ENCODE measurements at places on chromosomes 11 and 22.
A peak's percentile ranks its signal among the peaks of the same experiment; 100 is the strongest.

- DNase-seq: no peak
- H3K4me1 ChIP-seq: peaks cover 12% of the 10 kb centered on the region
- peaks cover 13% of the 10 kb centered on the region for H3K27me3 ChIP-seq
- H3K36me3 ChIP-seq: no peaks in the 10 kb centered on the region
- no peak overlapping the region for H3K27ac ChIP-seq
These were observed 11.0 kb upstream of the NECTIN1 start for GRCh38 chr11:119739975-119740374.

- no peaks in the 10 kb centered on the region for H3K27me3 ChIP-seq
- no peak overlapping the region for H3K27ac ChIP-seq
- no peak for DNase-seq
- H3K4me3 ChIP-seq: no peak overlapping the region
- no peaks in the 10 kb centered on the region for H3K4me1 ChIP-seq
- no peaks in the 10 kb centered on the region for H3K36me3 ChIP-seq
These were observed 59.9 kb downstream of the CYB5R2 start for GRCh38 chr11:7613394-7613720.

- no peak overlapping the region for H3K4me3 ChIP-seq
- no peak for DNase-seq
- peaks cover 20% of the 10 kb centered on the region for H3K4me1 ChIP-seq
- no peaks in the 10 kb centered on the region for H3K27me3 ChIP-seq
- H3K36me3 ChIP-seq: no peaks in the 10 kb centered on the region
These were observed 11.1 kb upstream of the OSM start for GRCh38 chr22:30277547-30278344.

DNA sequence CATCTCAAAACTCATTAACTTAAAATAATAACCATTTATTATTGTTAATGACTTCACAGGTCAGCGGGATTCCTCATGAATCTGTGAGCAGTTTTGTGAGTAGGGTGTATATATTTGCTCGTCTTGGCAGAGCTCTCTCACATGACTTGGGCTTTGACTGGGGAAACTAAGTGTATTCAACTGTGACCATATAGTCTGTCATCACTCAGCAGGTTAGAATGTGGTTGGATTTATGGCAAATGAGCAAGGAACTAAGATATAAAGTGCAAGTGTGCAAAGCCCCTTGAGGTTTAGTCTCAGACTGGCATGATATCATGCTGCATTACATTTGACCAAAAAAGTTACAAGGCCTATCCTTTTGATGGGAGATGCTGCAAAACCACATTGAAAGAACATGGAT, 254.8 kb downstream of the CNTN5 start:
- H3K4me1 ChIP-seq: no peaks in the 10 kb centered on the region
- H3K4me3 ChIP-seq: no peak overlapping the region
- H3K27ac ChIP-seq: no peak overlapping the region
- no peaks in the 10 kb centered on the region for H3K27me3 ChIP-seq

GRCh38 chr22:40727070-40727963, 48.0 kb downstream of the MCHR1 start:
- peak overlapping the region; percentile 27 for H3K27ac ChIP-seq
- no peaks in the 10 kb centered on the region for H3K27me3 ChIP-seq
- no peak overlapping the region for H3K4me3 ChIP-seq
- DNase-seq: no peak
- peaks cover 41% of the 10 kb centered on the region for H3K4me1 ChIP-seq

DNA sequence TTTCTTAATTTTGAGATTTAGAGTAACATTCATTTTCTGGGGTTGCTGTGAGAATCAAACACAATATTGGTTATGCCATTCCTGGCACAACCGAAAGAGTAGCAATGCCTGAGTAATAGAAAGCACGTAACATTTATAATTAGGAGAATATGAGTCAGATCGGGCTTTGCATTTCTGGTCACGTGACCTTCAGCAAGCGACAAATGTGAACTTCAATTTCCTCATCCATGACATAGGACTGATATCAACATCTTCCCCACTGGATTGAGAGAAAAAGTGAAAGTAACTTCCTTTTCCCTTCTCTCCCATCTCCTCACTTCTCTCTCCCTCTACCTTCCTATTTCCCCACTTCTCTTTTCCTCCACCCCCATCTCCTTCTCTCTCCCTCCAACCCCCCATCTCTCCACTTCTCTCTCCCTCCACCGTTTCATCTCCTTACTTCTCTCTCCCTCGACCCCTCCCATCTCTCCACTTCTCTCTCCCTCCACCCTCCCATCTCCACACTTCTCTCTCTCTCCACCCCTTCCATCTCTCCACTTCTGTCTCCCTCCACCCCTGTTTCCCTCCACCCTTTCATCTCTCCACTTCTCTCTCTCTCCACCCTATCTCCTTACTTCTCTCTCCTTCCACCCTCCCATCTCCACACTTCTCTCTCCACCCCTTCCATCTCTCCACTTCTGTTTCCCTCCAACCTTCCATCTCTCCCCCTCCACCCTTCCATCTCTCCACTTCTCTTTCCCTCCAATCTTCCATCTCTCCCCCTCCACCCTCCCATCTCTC, 33.5 kb upstream of the CAT start:
- H3K4me3 ChIP-seq: no peak overlapping the region
- H3K4me1 ChIP-seq: peaks cover 3% of the 10 kb centered on the region
- peak; percentile 2 for DNase-seq
- H3K27ac ChIP-seq: no peak overlapping the region
- H3K27me3 ChIP-seq: peaks cover 7% of the 10 kb centered on the region

GRCh38 chr11:83257761-83258168, 28.4 kb downstream of the CCDC90B start:
- H3K4me1 ChIP-seq: no peaks in the 10 kb centered on the region
- H3K4me3 ChIP-seq: no peak overlapping the region
- H3K27me3 ChIP-seq: no peaks in the 10 kb centered on the region
- H3K36me3 ChIP-seq: peaks cover 26% of the 10 kb centered on the region

DNA sequence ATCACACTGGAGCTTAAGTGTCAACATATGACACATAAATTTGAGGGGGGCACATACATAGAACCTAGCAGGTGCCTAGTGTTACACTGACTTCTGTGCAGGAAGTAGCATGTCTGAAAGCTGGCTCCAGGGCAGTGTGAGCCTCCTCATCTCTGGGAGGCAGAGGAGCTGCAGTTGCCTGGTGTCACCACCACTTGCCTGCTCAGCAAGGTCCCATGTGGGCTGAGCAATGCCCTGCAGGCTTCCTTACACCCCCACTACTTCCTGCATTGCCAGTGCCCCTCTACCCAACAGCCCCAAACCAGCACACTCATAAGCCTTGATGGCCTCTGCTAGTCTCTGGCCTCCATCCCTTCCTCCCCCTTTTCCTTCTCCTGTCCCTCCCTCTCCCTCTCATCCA, 165.8 kb downstream of the BUD13 start:
- no peaks in the 10 kb centered on the region for H3K4me1 ChIP-seq
- no peak overlapping the region for H3K27ac ChIP-seq
- no peak for DNase-seq
- H3K27me3 ChIP-seq: no peaks in the 10 kb centered on the region

GRCh38 chr11:127035824-127036223, 35.3 kb upstream of the KIRREL3 start:
- no peaks in the 10 kb centered on the region for H3K4me1 ChIP-seq
- H3K27ac ChIP-seq: no peak overlapping the region
- H3K4me3 ChIP-seq: no peak overlapping the region
- H3K27me3 ChIP-seq: no peaks in the 10 kb centered on the region

- no peaks in the 10 kb centered on the region for H3K36me3 ChIP-seq
- no peaks in the 10 kb centered on the region for H3K4me1 ChIP-seq
- H3K27me3 ChIP-seq: no peaks in the 10 kb centered on the region
- H3K27ac ChIP-seq: no peak overlapping the region
- DNase-seq: no peak
- no peak overlapping the region for H3K4me3 ChIP-seq
These were observed 160.7 kb upstream of the GRIA4 start for GRCh38 chr11:105449100-105449734.

DNA sequence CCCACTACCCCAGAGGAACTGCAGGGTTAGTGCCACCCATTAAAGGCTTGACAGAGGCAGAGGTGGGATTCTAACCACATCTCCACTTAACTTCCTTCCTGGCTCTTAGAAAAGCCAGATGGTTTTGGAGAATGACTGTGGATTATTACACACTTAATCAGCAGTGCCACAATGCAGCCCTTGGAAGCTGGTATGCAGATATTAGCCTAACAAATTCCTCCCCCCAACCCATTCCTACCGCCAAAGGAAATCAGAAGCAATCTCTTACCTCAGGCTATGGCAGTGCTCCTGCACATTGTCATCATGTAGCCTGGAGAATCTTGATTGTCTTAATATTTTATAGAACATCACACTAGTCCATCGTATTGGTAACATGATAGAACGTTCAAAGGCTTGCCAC, 23.2 kb upstream of the NRGN start:
- H3K4me1 ChIP-seq: peaks cover 11% of the 10 kb centered on the region
- no peak overlapping the region for H3K27ac ChIP-seq
- H3K27me3 ChIP-seq: peaks cover 11% of the 10 kb centered on the region
- DNase-seq: no peak
